Posterior vena cava (tissue), 2 donors: ENCODE measurements at places on chromosomes 3 and 15. TPM values are rescaled to one million over a fixed set of nuclear protein-coding genes. Genes with fewer than 3 reads are reported as not detected.

DNA sequence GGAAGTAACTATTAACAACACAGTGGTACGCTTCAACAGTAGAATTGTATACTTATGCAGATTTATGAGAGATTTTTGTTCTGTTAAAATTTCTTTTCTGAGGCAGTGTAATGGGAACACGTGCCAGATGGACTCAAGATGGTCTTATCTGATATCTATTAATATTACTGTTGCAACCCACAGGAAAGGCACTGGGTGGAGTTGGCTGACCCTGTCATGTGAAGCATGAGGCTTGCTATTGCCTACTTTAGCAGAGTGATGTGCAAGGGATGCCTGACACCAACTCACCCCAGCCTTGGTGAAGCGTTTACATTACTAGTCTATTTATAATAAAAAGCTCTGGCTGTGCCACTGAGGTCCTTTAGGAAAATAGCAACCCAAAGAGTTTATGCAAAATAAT lies 19.8 kb upstream of the ARNT2 start:
- no peak for DNase-seq

The ANKRD28 gene
- 45.0 TPM for total RNA-seq

GRCh38 chr15:27675571-27675970 lies 423.5 kb downstream of the OCA2 start:
- no peak for DNase-seq

DNA sequence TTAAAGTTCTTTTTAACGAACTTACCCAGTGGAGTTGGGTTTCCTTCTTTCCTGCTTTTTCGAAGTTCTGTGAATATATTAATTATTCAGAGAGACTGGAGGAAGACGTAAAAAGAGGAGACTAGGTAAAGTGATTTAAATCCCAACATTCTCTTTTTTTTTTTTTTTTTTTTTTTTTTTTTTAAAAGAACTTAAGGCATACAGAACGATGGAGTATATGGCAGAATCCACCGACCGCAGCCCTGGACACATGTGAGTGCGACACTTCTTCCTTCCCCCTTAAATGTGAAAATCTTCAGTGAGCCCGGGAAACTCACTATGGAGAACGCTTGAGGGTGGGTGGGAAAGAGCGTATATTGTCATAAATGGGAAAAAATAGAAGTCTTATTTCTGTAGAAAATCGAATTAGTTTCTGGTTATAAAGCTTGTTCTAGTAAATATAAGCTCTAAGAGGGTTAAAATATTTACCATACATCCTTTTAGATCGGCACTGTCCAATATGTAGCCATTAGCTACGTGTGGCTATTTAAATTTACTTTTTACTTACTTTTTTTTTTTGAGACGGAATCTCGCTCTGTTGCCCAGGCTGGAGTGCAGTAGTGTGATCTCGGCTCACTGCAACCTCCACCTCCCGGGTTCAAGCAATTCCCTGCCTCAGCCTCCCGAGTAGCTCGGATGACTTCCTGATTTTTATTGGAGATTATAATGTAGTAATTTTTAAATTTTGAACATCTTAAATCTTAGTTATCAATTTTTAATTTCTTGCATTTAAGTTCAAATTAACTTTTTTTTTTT lies 892 bp downstream of the NMD3 start:
- no peak for DNase-seq

GRCh38 chr3:117281371-117281770 lies 571.8 kb downstream of the TUSC7 start:
- no peak for DNase-seq

- no peak for DNase-seq
These were observed 95.5 kb downstream of the MBNL1 start for GRCh38 chr3:152364237-152364636.

DNA sequence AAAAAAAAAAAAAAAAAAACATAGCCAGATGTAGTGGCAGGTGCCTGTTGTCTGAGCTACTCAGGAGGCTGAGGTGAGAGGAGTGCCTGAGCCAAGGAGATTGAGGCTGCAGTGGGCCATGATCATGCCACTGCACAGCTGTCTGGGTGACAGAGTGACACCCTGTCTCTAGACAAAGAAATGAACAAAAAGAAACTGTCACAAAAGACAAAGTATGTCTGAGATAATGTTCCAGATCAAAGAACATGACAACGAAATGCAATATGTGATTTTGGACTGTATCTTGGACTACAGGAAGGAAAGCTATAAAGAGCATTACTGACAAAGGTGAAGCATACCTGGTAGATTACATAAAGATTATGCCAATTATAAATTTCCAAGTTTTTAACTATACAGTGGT lies 862.8 kb downstream of the ROBO2 start:
- DNase-seq = no peak

- no peak for DNase-seq
These were observed 271.7 kb downstream of the SHQ1 start for GRCh38 chr3:72576563-72576962.
